GM23338 (cell line): ENCODE measurements at places on chromosomes 16 and 17. TPM values are rescaled to one million over a fixed set of nuclear protein-coding genes. Genes with fewer than 3 reads are reported as not detected.

The EME1 gene
- polyA plus RNA-seq, result 14.4 and 14.7 TPM in 2 replicates

The TP53TG3F gene
- not detected in 2 replicates for polyA plus RNA-seq

The CCL14 gene
- polyA plus RNA-seq, result not detected in 2 replicates

The GRIN2C gene
- polyA plus RNA-seq, result 0.07 and 0.19 TPM in 2 replicates

The SPNS3 gene
- polyA plus RNA-seq, result not detected in 2 replicates

The RNPS1 gene
- 298 and 315 TPM in 2 replicates for polyA plus RNA-seq

The TPPP3 gene
- polyA plus RNA-seq, result 0.26 and 1.3 TPM in 2 replicates

The CAMKK1 gene
- polyA plus RNA-seq, result 4.3 TPM in 2 replicates

The HBQ1 gene
- 8.3 and 8.5 TPM in 2 replicates for polyA plus RNA-seq

The RECQL5 gene
- 19.9 and 20.0 TPM in 2 replicates for polyA plus RNA-seq

The RHOT2 gene
- polyA plus RNA-seq, result 159 and 163 TPM in 2 replicates

The VPS9D1 gene
- 2.0 and 2.2 TPM in 2 replicates for polyA plus RNA-seq

The KRTAP17-1 gene
- polyA plus RNA-seq, result not detected in 2 replicates

The SEZ6L2 gene
- 17.8 and 18.0 TPM in 2 replicates for polyA plus RNA-seq

The CDIPT gene
- polyA plus RNA-seq, result 35.7 and 36.2 TPM in 2 replicates

The RNF112 gene
- polyA plus RNA-seq, result 0.38 and 0.42 TPM in 2 replicates

The PDE6G gene
- polyA plus RNA-seq, result 9.0 and 11.4 TPM in 2 replicates

The CDH1 gene
- polyA plus RNA-seq, result 58.1 and 64.1 TPM in 2 replicates

The CCL7 gene
- polyA plus RNA-seq, result not detected in 2 replicates

The NAGPA gene
- 6.3 and 7.5 TPM in 2 replicates for polyA plus RNA-seq

The KRTAP3-1 gene
- polyA plus RNA-seq, result not detected in 2 replicates

The KRTAP9-2 gene
- polyA plus RNA-seq, result not detected in 2 replicates

The PIK3R6 gene
- polyA plus RNA-seq, result 0.11 and 0.14 TPM in 2 replicates

The XAF1 gene
- not detected in 2 replicates for polyA plus RNA-seq

The CAPNS2 gene
- not detected in 2 replicates for polyA plus RNA-seq

The HS3ST3B1 gene
- polyA plus RNA-seq, result 6.0 and 8.1 TPM in 2 replicates

The CIBAR2 gene
- not detected in 2 replicates for polyA plus RNA-seq

The NPIPA2 gene
- polyA plus RNA-seq, result 21.3 TPM in 2 replicates

The NUFIP2 gene
- polyA plus RNA-seq, result 20.4 and 22.2 TPM in 2 replicates

The MMP2 gene
- 25.2 and 25.6 TPM in 2 replicates for polyA plus RNA-seq

The FNDC8 gene
- polyA plus RNA-seq, result not detected in 2 replicates

The FOXL1 gene
- polyA plus RNA-seq, result 0.05 TPM in 1 of 2 replicates, not detected in the other

The MRPL38 gene
- 86.7 and 90.0 TPM in 2 replicates for polyA plus RNA-seq

The SLC5A11 gene
- 0.10 TPM in 1 of 2 replicates, not detected in the other for polyA plus RNA-seq

The MSLN gene
- not detected in 2 replicates for polyA plus RNA-seq
